ENCODE measurements at places on chromosomes 4 and X. TPM values are rescaled to one million over a fixed set of nuclear protein-coding genes. Genes with fewer than 3 reads are reported as not detected.

- H3K4me1 ChIP-seq, result no peaks in the 10 kb centered on the region
- H3K4me3 ChIP-seq, result no peak overlapping the region
- no peak overlapping the region for H3K27ac ChIP-seq
- H3K27me3 ChIP-seq, result peaks cover 4% of the 10 kb centered on the region
- no peaks in the 10 kb centered on the region for H3K36me3 ChIP-seq
Measured at GRCh38 chr4:24370421-24370820, 213.9 kb downstream of the DHX15 start.

GRCh38 chr4:152247271-152247975, 288.5 kb downstream of the FBXW7 start:
- H3K4me3 ChIP-seq, result no peak overlapping the region
- peaks cover 13% of the 10 kb centered on the region for H3K27me3 ChIP-seq
- DNase-seq, result no peak
- H3K27ac ChIP-seq, result no peak overlapping the region
- no peaks in the 10 kb centered on the region for H3K4me1 ChIP-seq

GRCh38 chr4:102789317-102789717, 28.5 kb upstream of the MANBA start:
- H3K36me3 ChIP-seq, result peaks cover 24% of the 10 kb centered on the region
- peaks cover 5% of the 10 kb centered on the region for H3K4me1 ChIP-seq

DNA sequence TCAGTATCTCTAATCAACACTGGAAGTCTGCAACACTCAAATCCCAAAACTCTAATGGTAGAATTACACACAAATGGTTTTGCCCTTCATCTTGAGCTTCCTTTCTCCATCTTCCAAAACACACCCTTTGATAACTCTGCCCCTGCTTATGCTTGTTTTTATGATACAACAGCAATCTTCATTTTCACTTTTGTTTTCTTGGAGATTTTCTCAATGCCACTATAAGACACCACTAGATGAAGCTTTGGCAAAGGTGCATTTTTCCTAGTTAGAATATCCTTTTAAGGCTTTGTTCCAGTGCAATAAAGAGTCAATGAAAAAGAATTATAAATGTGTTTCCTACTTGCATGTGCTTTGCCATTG, 472.4 kb upstream of the NWD2 start:
- H3K4me1 ChIP-seq, result no peaks in the 10 kb centered on the region
- no peak for DNase-seq
- H3K27ac ChIP-seq, result no peak overlapping the region
- no peak overlapping the region for H3K4me3 ChIP-seq

TMPRSS11F gene
- total RNA-seq, result not detected

ITM2A gene
- 13.3 TPM for total RNA-seq

AGA gene
- total RNA-seq, result 31.1 TPM

Measured in activated B cell treated with CpG ODN at 0.5 μM for 24 hours (primary cell).